ENCODE measurements at places on chromosomes 5 and 9. TPM values are rescaled to one million over a fixed set of nuclear protein-coding genes. Genes with fewer than 3 reads are reported as not detected.

The FAM221B gene
- total RNA-seq, result not detected

- DNase-seq, result no peak
These were observed 82.2 kb downstream of the ZNF608 start for GRCh38 chr5:124664287-124664686.

GRCh38 chr5:1208221-1208742 lies 6.9 kb downstream of the SLC6A19 start:
- no peak for DNase-seq

The CCL21 gene
- total RNA-seq, result not detected
